ENCODE measurements at places on chromosomes 7 and 10.

DNA sequence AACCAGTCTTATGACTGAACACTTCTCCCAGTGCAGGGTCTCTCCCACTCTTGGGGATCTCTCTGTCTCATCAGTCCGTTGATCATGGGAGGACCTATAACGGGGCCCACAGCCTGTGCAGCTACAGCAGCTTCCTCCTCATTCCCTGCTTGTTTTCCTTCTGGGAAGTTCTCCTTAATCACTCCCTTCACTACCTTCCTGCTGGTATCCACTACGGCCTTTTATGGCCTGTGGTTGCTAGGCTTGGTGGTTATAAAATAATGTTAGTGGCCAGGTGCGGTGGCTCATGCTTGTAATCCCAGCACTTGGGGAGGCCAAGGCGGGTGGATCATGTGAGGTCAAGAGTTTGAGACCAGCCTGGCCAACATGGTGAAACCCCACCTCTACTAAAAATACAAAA is 3.5 kb upstream of the ZNF282 start:
- DNase-seq, result peak; percentile 74

GRCh38 chr7:155280446-155281397 is 17.0 kb upstream of the INSIG1 start:
- DNase-seq, result no peak

GRCh38 chr10:23172429-23173213 is 19.5 kb upstream of the PTF1A start:
- DNase-seq, result no peak

DNA sequence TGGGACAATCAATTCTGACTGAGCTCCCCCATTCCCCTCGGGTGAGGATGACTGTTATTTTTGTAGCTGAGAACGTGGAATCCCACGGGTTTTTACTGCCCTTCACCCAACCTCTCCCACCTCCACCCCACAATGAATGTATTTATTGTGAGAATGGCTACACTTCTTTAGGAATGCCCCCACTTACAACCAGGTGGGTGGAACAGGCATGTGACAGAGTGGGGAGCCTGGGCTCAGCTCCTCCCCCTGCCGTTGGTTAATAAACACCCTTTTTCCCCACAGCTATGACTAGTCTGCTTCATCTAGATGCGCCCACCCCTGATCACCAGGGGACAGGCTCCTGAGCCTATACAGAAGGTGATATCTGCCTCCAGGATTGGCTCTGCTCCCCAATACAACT is 2.0 kb downstream of the MRPL43 start:
- no peak for DNase-seq

DNA sequence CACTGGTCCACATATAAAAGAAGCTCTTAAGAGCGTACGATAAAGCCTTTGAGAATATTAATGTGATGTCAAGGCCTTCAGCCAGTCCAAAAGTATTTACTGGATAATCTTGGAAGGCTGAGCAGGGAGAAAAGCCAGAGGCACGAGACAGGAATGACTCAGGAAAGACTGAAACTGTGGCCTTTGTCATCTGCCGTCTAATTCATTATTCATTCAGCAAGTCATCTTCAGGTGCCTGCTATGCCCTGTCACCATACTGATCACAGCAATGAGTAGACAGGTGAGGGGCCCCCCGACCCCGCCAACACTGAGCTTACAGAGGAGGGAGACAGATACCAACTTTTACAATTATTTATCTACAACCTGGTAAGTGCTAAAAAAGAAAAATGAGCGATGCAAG is 78.9 kb downstream of the VOPP1 start:
- DNase-seq, result no peak

GRCh38 chr10:74008212-74008731 is 10.4 kb downstream of the VCL start:
- no peak for DNase-seq

- no peak for DNase-seq
Measured at GRCh38 chr7:45192621-45193041, 35.0 kb downstream of the RAMP3 start.

GRCh38 chr10:128140425-128140824 is 14.2 kb upstream of the MKI67 start:
- DNase-seq, result no peak

DNA sequence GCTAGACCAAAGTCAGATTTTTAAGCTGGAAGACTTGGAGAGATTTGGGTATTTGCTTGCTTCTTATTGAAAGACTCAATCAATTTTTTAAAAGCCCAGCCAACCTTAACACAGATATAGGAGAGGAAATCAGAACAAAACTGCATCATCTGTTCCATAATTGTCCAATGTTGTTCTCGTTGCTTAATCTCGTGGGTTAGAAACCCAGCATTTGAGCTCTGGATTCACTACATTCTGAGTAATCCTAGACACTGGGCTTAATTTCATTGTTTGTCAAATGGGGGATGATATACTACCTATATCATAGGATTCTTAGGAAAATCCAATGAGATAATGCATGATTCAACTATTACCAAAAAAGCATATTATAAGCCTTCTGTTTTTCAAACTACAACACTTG is 48.9 kb downstream of the CALD1 start:
- DNase-seq, result no peak

GRCh38 chr10:3445648-3446047 is 273.1 kb upstream of the PITRM1 start:
- no peak for DNase-seq

- DNase-seq, result no peak
Measured at GRCh38 chr10:17779784-17780183, 27.8 kb downstream of the TMEM236 start.

DNA sequence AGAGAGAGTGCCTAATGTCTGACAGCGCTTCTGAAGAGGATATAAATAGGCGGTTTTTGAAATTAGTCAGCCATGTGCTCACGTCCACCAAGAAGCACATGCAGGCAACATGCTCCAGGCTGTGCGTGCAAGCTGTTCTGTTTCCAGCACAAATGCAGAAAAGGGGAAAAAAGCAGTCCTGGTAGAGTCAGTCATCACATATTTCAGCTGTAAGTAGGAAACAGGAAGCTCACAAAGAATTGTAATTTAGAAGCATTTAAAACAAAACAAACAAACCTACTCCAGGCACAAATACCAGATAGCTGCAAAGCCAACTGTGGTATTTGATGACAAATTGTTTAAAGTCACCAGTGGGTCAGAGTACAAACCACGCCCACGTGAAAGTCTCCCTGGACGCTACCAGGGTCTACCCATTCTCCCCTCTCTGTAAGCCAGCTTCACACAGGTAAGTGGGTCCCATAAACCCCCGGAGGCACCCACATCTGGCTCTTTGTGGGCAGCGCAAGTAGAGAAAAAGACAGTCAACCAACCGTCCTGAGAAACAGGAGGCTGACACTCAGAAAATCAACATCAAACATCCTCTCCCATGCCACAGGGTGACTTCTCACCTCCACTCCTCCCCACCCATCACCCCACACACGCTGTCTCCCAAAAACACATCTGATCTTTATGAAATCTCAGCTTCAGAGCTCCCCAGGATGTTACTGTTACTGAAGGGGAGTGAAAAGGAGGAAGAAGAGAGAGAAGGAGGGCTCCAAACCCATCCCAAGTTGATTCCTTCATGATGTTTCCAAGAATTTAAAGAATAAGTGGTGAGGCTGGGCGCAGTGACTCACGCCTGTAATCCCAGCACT is 186.4 kb downstream of the FAM107B start:
- no peak for DNase-seq

- DNase-seq, result peak; percentile 70
Measured at GRCh38 chr7:41696323-41696916, 6.5 kb downstream of the INHBA start.

DNA sequence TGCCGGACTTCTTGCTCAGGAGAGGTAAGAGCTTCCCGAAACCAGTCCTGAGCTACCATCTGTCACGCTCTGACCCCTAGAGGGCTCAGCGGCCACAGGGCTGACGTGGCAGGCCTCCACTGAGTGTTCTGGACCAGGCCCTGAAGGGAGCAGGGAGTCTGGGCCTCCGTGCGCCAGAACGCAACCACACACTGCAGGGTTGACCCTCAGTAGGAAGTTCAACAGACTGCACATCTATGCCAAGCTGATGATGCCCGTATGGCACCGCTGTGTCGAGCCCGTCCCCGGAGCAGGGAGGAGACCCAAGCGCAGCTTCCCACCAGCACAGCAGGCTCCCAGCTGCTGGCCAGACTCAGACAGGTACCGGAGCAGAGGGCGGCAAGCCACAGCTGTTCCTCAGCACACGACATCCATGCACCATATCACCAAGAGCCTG is 39.2 kb downstream of the CAMK2B start:
- peak; percentile 3 for DNase-seq

GRCh38 chr7:35485436-35485835 is 209.5 kb downstream of the HERPUD2 start:
- DNase-seq, result no peak

GRCh38 chr10:43257347-43258210 is 9.3 kb downstream of the RASGEF1A start:
- DNase-seq, result no peak

DNA sequence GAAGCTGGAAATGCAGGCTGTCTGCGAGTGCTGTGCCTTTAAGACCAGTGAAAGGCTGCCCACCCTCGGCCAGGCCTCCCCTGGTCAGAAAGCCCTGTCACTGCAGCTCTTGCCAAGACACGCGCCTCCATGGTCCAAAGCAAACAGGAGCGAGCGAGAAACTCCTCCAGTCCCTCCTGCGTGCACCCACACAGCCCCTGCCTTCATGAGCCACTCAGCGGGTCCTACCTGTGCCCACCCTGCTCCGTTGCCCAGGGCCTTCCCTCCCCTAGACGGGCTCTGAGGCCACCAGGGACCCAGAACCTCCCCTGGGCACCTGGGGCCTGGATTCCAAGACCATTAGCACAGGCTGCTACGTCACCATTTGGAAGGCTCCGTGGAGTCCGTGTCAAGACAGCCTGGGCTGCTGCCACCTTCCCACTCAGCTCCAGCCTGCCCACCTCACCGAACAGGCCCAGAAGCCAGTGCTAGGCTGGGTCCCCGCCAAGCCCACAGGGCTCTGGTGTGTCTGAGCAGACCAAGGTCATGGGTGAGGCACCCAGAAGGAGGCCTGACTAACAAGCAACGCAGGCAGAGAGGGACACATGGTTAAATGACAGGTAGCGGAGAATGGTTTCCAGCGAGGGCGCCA is 144.5 kb downstream of the NEURL1 start:
- peak; percentile 60 for DNase-seq
